AG10803 (cell line): ENCODE measurements at places on chromosomes 6 and 20.

GRCh38 chr20:23341073-23341472 lies 9.5 kb upstream of the NXT1 start:
- no peak for DNase-seq

DNA sequence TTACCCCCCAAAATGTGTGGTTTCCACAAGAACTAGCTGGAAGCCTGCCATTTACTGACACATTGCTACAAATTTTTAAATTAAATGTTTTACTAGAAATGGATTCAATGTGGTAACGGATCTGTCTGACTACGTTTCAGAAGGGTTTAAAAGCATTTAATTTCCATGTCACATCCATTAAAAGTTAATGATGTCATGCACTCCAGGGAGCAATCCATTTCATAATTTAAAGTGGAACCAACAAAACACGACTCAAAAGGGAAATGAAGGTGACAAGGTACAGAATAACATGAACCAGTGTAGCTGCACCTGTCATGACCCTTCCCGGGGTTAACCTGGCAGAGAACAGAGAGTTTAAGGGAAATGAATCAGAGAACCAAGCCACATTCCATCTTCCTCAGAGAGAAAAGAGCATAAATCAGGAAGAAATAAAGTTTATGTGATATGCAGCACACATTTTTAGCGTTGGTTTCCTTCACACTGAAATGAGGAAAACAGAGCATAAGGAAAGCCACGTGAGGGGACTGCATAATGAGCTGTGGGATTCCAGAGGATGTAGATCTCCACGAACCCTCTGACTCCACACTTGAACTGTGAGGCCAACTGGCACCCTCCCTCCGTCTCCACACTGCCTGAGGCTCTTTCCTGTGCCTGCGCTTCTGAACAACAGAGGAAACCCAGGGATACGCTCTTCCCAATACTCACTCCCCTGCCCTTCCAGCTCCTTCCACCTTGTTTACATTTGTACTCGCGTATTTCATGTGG lies 170.3 kb upstream of the AHI1 start:
- DNase-seq, result peak; percentile 62

- peak; percentile 61 for DNase-seq
Measured at GRCh38 chr6:42453654-42454427, 2.1 kb upstream of the TRERF1 start.

DNA sequence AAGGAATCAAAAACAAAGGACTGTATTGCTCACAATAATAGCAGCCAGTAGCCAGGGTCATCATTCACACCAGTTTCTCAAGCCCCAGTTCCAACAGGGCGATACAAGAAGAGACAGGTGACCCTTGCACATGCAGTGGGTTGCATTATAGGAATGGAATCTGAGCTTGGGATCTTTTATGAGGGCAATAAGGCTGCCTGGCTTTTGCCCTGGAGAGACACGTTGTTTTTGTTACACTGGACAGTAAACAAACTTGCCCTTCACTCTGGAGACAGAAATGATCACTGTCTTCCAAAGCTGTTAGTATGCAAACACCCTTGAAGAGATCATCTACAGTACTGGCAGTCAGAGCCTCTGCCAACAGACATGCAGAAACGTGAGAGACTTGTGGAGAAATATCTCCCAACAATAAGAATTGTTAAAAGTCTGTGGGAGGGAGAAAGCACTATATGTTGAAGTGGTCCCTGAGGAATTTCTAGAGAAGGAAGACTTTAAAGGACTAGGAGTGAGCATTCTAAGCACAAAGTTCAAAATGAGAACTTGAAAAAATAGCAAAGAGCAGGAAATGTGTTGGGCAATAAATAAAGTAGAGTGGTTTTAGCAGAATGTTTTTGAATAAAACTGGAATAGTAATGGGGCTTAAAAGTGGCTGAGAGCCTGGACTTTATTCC lies 6.2 kb upstream of the COL12A1 start:
- no peak for DNase-seq

DNA sequence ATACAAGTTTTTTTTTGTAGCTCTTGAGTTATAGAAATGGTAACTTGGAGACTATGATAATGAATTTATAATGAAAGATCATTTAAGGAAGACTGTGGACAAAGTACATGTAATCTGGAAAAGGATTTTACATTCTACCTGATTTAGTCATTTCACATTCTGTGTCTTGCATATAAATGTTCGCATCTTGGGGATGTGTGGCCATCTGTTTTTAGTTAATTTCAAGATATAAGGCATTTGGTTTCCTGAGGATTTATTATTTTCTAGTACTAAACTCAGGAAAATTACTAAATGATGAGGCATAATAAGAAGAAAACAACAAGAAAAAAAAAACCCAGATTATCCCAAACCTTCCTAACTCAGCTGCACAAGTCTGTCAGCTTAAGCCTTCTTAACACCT lies 112.7 kb upstream of the PRL start:
- DNase-seq, result peak; percentile 3

DNA sequence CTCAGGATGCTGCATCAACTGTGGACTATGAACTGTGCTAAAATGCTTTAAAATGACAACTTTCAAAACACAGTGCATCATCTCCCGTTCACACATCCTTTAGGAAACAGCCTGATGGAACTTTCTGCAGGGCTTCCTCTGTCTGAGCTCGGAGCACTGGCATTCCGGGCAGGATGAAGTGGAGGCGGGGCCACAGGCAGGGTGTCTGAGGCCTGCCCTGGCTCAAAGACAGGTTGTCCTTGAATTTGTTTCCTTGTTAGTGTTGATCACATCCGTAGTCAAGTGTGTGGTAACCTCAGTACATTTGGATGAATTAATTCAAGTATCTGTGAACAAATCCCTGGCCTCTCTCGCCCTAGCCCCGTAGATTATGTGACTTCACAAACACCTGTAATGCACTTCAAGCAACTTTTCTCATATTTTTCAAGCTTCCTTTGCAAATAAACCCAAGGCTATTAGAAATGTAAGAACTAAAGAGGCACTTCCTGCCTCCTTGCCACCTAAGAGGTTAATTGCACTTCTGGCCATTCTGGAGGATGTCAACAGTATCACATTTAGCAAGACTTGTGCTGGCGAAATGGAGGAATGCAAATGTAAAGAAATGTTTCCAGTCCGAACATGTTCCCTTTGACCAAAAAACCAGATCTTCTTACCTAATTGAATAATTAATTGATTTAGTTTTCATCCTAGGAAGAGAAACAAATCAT lies 3.1 kb downstream of the CD93 start:
- DNase-seq, result no peak

- DNase-seq, result peak; percentile 50
Measured at GRCh38 chr20:33908336-33908735, 85.4 kb upstream of the RALY start.

- DNase-seq, result peak; percentile 97
Measured at GRCh38 chr6:151067684-151068596, 171.8 kb upstream of the AKAP12 start.

DNA sequence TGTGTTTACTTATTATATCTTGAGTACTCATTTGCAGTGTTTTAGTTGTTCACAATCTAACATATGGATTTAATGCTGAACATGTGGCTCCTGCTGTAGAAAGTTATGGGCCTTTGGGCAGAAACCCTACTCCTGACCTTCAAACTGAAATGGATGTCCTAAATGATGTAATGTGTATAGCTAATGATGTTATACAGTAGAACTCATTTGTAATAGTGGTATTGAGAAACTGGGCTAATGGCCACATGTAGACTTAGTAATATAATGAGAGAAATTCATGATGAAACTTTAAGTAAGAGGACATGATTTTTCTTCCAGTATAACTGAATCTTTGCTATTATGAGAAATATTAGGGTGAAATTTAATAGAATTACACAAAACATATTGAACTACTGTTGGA lies 121.3 kb upstream of the PTPRK start:
- peak; percentile 70 for DNase-seq

GRCh38 chr6:131062241-131063027 lies 611 bp downstream of the EPB41L2 start:
- DNase-seq, result no peak

GRCh38 chr6:13362412-13362811 lies 34.1 kb upstream of the TBC1D7 start:
- DNase-seq, result peak; percentile 68

- no peak for DNase-seq
Measured at GRCh38 chr6:139308286-139308916, 16.6 kb upstream of the TXLNB start.

DNA sequence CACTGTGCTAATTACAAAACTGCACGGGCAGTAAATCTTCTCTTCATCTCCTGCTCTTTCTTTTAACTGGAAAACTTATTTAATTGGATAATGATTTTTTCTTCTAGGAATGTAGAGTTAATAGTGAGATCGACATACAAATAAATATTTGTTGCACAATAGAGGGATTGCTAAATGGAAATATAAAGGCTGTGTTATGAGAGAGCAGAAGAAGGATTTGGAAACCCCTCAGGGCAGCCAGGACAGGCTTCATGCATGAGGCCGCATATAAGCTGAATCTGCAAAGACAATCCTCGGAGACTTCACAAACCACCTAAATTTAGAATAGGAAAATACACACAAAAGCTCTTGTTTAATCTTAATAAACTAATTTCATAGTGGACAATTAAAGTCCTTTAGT lies 2.9 kb upstream of the TAAR1 start:
- DNase-seq, result no peak

GRCh38 chr6:149431905-149432775 lies 32.1 kb downstream of the SUMO4 start:
- DNase-seq, result peak; percentile 91

- no peak for DNase-seq
Measured at GRCh38 chr20:10659651-10660601, 13.9 kb downstream of the JAG1 start.

DNA sequence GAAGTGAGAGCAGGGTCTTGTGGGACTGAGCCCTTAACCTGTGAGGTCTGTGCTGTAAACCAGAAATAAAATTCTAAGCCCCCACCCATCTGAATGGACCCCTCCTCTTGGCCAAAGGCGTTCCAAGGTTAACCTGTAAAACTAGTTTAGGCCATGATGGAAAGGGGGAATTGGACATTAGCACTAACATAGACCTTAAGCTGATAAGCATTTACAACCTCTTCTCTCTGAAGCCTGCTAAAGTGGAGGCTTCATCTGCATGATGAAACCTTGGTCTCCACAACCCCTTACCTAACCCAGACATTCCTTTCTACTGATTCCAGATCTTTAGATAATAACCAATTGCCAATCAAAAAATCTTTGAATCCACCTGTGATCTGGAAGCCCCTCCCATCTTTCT lies 25.8 kb downstream of the PIGT start:
- DNase-seq, result no peak

- no peak for DNase-seq
Measured at GRCh38 chr6:138882369-138883017, 86.6 kb downstream of the ECT2L start.

DNA sequence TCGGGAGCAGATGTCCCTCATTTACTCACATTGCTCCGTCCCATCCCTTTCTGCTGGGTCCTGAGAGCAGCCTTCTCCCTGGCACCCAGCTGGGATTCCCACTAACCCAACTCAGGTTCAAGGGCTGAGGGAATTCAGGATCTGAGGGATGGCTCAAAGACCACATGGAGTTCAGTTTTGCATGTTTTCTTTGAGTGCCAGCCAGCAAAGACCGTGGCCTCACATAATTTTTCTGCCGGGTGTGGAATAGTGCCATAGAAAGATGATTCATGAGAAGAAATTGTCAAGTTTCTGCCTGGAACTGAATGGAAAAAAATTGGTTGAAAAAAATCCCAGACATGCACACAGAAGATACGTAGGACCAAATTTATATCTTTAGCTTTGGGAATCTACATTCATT lies 168.6 kb downstream of the CD83 start:
- DNase-seq, result peak; percentile 90

DNA sequence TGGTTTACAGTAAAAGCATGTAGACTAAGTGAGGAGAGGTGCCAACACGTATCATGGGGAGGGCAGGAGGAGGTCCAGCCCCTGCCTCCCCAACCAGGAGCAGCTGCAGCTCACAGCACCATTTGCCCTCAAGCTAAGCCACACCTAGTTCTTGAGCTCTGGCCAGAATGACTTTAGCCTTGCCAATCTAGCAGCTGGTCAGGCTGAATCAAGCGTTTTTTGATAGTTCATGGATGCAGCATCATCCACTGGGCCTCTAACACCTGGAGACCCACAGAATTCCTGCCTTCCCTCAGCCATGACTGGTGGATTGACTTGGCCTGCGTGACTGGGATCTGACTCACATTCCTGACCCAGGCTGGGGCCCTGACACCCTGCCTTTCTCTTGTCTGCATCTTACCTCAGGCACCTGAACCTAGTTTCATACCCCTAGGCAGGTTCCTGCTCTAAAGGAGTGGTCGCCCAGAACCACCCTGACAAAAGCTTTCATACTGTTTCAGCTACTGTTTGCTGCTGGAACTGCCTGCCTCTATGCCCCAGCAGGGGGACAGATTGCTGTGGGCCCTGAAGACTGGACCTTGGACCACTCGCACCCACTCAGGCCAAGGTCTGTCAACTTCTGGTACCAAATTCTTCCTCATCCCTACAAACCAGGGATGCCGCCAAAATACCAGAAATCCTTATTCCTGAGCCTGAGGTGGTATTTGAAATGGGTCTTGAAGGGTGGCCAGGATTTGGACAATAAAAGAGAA lies 122.3 kb downstream of the QRSL1 start:
- DNase-seq, result peak; percentile 1

DNA sequence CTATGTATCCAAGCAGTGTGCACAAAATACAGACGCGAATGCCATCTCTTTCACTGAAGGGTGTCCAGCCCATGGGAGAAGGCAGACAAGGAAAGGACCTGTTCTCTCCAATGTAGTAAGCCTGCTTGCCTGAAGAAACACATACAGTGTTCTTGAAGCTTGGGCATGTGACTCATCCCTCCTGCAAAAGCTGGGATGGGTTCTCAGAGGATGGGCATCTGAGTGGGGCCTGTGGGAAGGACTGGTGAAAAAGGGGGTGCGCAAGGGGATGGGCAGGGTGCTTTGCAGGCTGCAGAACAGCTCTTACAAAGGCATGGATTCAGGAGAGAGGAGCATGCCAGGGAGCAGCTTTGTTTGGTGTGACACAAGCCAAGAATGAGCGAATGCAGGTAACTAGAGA lies 128.1 kb downstream of the FYN start:
- DNase-seq, result no peak

- no peak for DNase-seq
Measured at GRCh38 chr20:13870170-13870748, 85.4 kb downstream of the NDUFAF5 start.

GRCh38 chr6:166673309-166673708 lies 46.3 kb upstream of the RPS6KA2 start:
- no peak for DNase-seq

- no peak for DNase-seq
Measured at GRCh38 chr6:25899123-25899522, 25.1 kb upstream of the SLC17A3 start.
